ENCODE measurements at places on chromosomes 5 and 9.

DNA sequence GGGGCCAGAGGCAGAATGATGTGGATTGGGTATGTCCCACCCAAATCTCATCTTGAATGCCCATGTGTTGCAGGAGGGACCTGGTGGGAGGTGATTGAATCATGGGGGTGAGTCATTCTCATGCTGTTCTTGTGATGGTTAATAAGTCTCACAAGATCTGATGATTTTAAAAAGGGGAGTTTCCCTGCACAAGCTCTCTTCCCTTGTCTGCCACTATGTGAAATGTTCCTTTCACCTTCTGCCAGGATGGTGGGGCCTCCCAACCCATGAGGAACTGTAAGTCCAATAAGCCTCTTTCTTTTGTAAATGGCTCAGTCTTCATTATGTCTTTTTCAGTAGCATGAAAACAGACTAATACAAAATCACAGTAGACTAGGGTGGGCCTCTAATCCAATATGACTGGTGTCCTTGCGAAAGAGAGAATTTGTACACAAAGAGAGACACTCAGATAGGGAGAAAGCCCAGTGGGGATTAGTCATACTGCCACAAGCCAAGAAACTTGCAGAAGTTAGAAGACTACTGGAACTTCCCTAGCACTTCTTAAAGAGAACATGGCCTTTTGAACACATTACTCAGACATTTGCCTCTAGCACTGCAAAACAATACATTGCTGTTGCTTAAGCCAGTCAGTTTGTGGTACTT lies 68.4 kb downstream of the ANXA1 start:
- peak; percentile 58 for DNase-seq

- DNase-seq: no peak
Measured at GRCh38 chr9:104960662-104961061, 32.7 kb upstream of the ABCA1 start.

GRCh38 chr5:172648013-172648381 lies 6.9 kb downstream of the NEURL1B start:
- no peak for DNase-seq

- DNase-seq: no peak
Measured at GRCh38 chr5:168244838-168245559, 46.4 kb upstream of the WWC1 start.

GRCh38 chr5:43622074-43622473 lies 19.1 kb downstream of the NNT start:
- DNase-seq: no peak

DNA sequence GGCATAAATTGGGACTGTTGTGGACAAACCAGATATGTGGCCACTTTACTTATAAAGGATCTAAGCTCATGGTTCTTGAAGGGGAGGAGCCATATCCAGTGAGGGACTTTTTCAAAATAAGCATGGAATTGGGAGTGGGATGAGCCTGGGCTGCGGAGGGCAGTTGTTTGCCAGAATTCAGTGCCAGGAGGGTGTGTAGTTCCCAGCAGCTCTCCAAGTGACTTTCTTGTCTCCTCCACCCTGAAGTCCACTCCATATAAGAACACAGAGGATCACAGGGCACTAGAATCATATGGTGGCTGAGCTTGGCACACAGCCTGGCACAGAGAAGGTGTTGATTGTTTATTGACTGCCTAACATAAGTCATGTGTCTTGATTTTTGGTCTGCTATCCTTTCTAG lies 121.1 kb downstream of the CAVIN4 start:
- DNase-seq: no peak

DNA sequence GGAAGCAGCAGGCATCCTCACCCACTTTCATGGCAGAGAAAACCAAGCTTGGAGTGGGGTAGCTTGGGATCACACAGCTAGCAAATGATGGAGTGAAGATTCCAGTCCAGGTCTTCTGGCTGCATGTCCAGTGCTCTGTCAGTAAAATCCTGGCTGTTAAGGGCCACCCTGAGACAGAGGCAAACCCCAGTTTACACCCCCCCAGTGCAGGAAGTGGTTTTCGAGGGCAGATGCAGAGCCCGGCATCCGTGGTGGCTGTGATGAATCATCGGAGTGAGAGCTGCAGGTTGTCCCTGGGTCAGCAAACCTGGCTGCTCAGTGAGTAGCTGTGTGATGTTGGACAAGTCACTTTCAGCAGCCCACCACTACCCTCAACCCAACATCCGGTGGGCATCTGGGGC lies 115.4 kb downstream of the RGS3 start:
- DNase-seq: peak; percentile 92

DNA sequence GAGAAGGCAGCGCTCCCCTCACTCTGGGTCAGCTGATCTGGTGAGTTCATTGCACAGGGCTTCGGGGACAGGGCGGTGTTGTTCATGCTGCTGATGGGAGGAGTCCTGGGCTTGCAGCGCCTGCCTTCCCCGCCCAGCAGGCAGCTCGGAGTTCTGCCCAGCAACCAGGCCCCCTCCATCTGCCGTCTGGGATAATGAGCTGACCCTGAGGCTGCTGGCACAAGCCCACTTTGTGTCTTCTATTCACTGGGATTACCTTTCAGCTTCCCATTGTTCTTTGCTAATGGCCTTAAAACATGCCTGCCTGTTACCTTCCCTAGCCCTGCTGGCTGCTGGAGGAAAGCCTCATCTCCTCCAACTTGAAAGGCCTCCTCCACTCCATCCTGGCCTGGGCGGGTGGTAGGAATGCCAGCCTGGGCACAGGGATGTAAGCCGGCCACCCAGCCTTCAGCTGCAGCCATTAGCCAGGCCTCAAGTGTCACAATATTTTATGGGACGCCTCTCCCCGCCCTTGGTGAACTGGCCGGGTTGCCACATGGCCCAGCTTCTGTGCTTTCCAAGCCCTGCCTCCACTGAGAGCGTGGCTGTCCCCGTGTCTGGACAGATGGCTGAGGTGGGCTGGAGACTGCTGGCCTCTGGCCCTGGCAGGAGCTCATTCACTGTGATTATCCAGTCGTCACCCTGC lies 70.4 kb downstream of the GADD45G start:
- no peak for DNase-seq

DNA sequence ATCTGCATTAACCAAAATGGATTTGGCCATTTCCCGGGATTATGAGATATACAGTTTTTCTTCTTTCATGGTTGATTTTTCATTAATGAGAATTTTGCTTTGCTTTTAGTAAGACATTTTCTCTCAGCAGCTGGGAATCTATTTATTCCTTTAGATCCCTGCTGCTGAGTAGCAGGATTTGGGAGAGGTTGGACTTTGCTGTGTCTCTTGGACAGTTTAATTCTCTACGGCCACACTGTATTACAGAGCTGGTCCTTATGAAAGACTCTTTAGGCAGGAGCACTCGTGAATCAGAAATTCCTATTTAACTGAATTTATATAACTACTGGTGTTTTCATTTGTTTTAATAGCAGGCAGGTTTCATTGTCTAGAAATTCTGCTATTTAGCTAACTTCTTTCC lies 1.6 kb downstream of the UNC13B start:
- no peak for DNase-seq

- DNase-seq: no peak
Measured at GRCh38 chr9:109699019-109699418, 81.0 kb upstream of the PALM2AKAP2 start.

DNA sequence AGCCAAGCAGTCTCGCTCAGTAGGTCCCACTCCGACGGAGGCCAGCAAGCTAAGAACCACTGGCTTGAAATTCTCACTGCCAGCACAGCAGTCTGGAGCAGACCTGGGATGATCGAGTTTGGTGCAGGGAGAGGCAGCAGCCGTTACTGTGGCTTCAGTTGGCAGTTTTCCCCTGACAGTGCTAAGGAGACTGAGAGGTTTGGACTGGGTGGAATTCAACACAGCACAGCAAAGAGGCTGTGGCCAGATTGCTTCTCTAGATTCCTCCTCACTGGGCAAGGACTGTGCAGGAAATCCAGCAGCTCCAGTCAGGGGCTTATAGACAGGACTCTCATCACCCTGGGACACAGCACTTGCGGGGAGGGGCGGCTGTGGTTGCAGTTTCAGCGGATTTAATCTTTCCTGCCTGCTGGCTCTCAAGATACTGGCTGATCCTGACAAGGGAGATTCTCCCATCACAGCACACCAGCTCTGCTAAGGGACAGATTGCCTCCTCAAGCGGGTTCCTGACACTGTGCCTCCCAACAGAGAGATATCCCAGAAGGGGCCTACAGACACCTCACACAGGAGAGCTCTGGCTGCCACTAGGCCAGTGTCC lies 122.1 kb downstream of the YIPF5 start:
- no peak for DNase-seq

DNA sequence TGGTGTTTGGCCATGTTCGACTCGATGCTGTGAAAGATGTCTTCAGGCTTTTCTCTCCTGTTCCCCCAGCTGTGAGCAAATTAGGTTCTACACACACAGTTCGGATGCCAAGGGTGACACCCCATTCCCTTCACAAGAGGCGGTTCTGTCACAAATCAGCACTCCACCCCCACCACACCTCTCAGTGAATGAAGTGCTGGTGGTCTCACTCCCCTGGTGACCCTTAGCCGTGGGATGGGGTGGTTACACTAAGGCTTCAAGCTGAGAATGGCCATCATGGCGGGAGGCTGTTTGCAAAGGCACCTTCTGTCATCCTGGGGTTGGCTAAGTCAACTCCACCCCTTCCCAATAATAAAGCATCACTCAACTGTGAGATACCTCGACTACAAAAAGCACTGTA lies 26.4 kb downstream of the AMBP start:
- no peak for DNase-seq

DNA sequence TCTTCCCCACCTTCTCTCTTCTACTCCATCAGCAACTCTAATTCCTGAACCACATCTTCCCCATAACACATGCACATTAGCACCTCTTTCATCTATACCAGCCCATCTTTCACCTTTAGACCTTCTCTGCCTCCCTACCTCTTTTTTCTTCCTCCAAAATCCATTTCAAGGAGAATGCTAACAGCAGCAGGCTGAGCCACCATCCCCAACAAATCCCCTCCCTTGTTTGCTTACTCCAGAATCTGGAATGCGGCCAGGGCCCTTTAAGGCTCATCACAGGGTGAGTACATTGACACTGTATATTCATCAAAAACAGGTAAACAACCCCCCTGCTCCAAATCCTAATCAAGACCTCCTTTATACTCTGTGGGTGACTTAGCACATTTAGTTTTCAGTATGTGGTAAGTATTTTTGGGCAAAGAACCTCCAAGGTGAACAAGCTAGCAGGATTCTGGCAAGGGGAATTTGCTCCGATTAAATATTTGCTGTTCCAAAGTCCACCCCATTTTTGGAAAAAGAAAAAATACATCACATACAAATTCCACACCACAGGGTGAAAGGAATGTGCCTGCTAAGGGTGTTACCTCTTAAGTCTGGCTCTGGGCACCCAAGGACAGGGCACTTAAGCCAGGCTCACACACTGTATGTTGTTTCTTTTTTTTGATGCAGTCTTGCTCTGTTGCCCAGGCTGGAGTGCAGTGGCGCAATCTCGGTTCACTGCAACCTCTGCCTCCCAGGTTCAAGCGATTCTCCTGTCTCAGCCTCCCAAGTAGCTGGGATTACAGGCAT lies 71.4 kb downstream of the SERINC5 start:
- no peak for DNase-seq

- no peak for DNase-seq
Measured at GRCh38 chr5:81045389-81045807, 85.2 kb downstream of the RASGRF2 start.

DNA sequence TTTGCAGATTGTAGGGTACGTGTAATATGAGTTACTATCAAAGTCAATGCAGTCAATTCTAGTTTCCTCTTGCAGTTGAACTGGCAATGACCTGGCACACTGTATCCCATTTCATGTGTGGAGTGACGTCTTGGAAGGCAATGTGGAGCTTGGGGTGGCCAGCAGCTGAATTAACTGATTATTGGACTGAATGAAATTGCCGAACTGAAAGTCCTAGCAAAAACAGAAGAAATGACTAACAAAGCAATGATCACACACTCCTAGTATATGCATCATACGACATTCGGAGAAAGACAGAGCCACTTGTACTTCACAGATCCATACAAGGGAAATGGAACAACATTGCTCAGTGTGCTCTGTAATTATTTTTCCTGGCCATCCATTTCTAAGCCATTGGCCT lies 259.1 kb upstream of the DAPK1 start:
- DNase-seq: no peak

DNA sequence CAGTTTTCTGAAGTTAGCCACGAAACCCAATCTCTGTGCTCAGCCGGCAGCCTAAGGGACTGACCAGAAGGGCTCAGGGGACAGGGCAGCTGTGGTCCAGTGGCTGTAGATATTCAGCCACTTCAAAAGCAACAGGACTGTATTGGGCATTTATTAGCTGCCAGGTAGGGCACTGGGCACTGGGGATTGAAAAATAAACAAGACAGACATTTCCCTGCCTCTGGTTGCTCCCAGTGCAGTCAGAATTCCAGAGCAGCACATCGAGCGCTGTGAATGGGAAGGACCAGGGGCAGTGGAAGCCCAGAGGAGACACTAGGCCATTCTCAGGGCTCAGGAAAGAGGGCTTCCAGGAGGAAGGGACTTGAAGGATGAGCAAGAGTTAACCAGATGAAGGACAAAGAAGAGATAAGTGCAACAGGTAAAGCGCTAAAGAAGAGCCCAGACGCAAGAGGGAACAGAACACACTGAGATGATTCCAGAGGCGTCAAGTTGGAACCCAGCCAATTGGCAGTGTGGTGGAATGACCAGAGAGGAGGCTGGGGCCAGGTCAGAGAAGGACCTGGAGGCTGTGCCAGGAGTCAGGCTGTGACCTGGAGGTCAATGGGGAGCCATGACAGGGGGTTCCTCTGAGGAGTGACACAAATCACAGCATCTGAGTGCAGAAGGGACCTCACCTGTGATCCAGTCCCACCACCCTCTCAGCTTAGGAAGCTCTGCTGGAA lies 122.5 kb upstream of the ZNF618 start:
- no peak for DNase-seq

- DNase-seq: no peak
Measured at GRCh38 chr5:148558892-148559291, 95.4 kb downstream of the HTR4 start.

- peak; percentile 0 for DNase-seq
Measured at GRCh38 chr9:16726718-16727451, 143.6 kb downstream of the BNC2 start.

DNA sequence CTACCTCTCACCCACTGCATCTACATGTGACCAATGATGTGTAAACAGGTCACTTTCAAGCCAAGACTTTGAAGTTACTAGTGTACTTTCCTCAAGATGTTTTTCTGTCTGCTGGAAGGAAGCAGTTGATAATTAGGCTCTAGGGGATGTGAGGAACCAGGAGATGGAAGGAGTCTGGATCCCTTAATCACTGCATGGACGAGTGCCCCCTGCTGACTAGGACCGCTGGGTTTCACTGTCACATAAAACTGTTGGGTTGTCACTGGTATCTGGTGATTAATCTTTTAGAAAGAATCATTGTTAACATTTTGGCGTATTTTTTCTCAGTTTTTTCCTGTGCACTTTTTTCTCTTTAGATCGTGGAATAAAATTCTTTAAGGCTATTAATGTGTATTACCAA lies 79.5 kb downstream of the SREK1 start:
- DNase-seq: no peak
